NT2/D1 (cell line): ENCODE measurements at places on chromosomes 3 and 15.

GRCh38 chr3:190234621-190235020 lies 87.6 kb downstream of the CLDN1 start:
- no peak for DNase-seq

GRCh38 chr3:153173758-153174516 lies 11.9 kb downstream of the RAP2B start:
- no peak for DNase-seq

DNA sequence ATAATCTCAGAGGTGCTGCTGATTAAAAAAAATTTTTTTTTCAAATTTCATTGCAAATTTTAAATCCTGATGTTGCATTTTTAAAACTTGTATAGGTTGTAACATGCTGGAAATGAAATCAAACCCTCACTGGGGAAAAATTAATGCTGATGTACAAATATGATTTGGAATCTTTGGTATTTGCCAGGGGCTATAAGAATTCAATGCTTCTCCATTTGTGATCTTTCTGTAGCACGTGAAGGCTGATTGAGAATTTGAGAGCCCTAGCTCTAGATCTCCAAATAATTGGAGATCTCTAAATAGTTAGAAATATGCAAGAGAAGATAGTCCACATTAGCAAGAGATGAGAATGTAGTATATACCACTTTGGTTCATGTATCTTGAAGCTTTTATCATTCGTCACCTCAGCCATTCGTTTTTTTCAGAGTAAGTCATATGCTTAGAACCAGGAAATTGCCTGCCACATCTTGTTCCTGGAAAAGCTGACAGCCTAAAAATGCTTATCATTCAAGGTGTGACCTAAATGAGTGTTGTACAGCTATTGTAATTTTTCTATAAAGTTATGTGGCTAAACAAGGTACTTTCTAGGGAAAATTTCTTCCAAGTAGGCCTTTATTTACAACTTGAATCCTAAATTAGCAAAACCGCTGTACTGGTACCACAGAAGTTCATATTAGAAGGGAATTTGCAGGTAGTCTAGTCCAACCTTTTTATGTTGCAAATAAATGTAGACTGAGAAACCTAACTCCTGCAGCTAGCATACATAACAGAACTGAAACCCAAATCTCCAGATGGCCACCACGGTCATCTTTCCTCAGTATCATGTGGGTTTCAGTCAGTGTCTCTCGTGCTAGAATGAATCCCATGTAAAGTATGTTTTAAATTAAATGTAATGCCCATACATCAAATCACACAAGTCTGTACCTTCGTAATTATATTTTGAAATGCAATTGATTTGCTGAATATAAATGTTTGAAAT lies 48.5 kb downstream of the FNDC3B start:
- no peak for DNase-seq

- no peak for DNase-seq
Observed at GRCh38 chr15:31537770-31538592, 211.3 kb downstream of the KLF13 start.

GRCh38 chr15:47696351-47696750 lies 21.0 kb upstream of the SEMA6D start:
- DNase-seq = no peak

DNA sequence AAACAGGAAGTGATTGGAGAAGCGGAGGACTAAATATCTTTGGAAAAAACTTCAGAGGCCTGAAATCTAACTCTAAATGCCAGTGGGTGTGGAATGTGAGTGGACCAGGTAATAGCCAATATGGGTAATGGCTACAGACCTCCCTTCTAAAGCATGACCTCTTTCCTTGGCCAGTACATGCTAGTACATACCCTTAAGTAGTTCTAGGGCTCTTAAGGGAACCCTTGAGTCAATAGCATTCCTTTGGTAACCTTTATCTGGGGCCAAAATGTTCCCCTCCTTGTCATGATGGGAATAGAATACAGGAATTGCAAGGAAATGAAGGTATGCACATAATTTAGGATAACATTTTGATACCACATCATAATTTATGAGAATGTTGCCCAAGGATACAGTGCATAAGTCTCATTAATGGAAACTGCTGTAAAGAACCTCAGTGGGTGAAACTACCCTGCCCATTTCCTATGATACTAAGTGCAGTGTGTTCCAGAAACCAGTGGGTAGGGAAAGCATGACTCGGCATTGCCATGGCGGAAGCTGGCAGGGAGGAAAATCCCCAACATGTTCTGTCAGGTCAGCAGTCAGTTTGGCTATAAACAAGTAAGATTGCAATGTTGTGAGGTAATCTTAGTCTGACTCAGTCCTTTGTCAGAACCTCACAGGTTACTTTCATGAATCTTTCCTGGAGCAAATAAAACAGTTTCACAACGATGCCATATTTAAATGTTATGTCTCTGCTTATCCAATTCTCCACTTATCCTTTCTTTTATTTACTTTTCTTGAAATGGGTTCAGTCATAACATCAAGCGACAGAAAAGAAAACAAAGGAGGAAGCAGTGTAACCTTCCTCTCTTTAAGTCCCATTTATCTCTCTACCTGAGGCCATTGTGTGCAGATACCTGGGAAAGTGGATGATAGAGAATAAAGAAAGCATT lies 23.5 kb upstream of the RAP2B start:
- no peak for DNase-seq
